ENCODE measurements at places on chromosomes 7 and 10.
A peak's percentile ranks its signal among the peaks of the same experiment; 100 is the strongest.

- H3K27me3 ChIP-seq, result no peaks in the 10 kb centered on the region
- H3K36me3 ChIP-seq, result no peaks in the 10 kb centered on the region
- no peak for DNase-seq
- H3K4me3 ChIP-seq, result no peak overlapping the region
- H3K27ac ChIP-seq, result no peak overlapping the region
- no peaks in the 10 kb centered on the region for H3K4me1 ChIP-seq
These were observed 172.6 kb upstream of the THSD7A start for GRCh38 chr7:12004581-12004980.

GRCh38 chr7:46814516-46815250 lies 767.2 kb downstream of the TNS3 start:
- H3K36me3 ChIP-seq, result no peaks in the 10 kb centered on the region
- no peak overlapping the region for H3K4me3 ChIP-seq
- no peak overlapping the region for H3K27ac ChIP-seq
- H3K27me3 ChIP-seq, result no peaks in the 10 kb centered on the region
- peaks cover 10% of the 10 kb centered on the region for H3K4me1 ChIP-seq

DNA sequence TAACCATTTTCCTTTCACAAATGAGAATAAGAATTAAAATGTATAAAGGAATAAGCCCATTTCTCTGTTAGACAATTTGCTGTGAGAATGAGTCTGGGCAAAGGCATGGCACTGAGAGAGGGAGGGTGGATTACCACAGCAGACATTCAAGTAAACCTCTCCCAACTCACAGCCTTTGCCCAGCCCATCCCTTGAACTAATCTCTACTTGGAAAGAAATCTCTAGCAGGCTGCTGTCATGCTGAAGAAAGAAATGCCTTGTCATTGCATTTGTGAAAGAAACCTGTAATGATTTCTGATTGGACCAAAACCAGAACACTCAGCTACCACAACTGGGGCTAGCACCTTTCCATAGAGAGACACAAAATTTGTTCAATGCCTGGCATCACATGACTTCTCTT lies 39.2 kb downstream of the CH25H start:
- H3K4me1 ChIP-seq, result no peaks in the 10 kb centered on the region
- no peaks in the 10 kb centered on the region for H3K36me3 ChIP-seq
- H3K27me3 ChIP-seq, result no peaks in the 10 kb centered on the region
- H3K4me3 ChIP-seq, result no peak overlapping the region
- no peak for DNase-seq

DNA sequence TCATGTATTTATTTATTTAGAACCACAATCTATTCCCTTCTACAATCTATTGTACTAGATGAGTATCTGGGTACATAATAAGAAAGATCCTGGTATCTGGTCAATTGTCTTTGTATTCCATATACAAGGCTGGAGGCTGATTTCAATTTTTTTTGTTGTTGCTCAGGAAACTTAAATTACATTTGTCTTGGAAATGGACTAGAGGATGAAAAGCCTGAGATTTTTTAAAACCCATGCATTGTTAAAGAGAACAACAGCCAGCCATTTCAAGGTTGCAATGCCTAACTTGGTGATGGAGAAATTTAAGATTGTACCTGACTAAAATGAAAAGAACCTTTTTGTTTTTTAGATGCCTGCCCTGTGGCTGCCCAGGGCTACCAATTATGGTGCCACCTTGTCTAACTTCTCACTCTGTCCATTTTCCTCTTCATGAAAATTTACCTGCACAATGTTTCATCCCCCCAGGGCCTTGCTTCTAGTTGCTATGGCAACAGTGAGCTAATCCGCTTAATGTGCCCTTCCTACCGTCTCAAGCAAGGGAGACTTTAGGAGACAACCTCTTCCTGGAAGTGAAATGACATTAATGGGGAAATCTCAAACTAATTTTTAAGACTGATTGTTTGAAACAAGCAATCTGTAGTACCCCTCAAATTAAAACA lies 203.7 kb upstream of the PHYHIPL start:
- H3K27ac ChIP-seq, result no peak overlapping the region
- H3K4me3 ChIP-seq, result no peak overlapping the region
- no peaks in the 10 kb centered on the region for H3K36me3 ChIP-seq

DNA sequence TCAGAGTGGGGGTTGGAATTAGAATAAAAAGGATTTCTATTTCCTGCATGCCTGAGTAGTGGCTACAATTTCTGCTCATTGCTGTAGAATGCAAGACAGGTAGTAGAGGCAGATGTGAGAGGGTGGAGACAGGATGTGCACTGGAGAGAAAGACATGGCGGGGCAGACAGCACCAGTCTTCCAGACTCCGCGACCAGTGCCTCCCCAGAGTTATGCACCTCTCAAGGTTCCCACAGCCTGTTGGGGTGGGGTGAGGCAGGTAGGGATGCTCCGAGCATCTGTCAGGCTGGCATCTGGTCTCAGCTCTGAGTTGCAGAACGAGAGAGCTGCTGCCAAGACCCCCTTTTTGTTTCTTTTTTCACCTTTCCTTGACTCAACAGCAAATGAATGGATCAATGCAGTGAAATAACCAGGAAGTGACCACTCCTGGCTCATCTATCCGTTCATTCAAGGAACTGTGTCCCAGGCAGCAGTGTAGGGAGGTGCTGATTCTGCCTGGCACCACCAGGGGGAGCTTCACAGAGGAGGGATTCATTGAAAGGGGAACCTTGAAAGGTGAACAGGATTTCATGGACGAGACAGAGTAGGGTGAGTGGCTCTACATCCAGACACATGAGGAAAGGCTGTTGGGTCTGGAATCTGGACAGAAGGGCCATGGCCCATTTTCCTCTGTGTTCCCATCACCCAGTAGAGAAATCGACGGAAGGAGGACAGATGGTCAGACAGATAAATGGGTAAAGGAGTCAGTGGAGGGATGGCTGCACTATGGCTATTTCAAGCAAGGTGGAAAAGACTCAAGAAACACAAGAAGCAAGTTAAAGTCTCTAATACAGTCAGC lies 17.2 kb upstream of the SLC18A3 start:
- peaks cover 40% of the 10 kb centered on the region for H3K27me3 ChIP-seq
- H3K4me3 ChIP-seq, result no peak overlapping the region
- peaks cover 2% of the 10 kb centered on the region for H3K4me1 ChIP-seq
- peak; percentile 55 for DNase-seq
- H3K27ac ChIP-seq, result no peak overlapping the region

- no peak overlapping the region for H3K27ac ChIP-seq
- H3K36me3 ChIP-seq, result no peaks in the 10 kb centered on the region
- H3K27me3 ChIP-seq, result no peaks in the 10 kb centered on the region
- no peak overlapping the region for H3K4me3 ChIP-seq
- no peak for DNase-seq
These were observed 160.1 kb downstream of the COL28A1 start for GRCh38 chr7:7375538-7375937.

GRCh38 chr10:102375250-102375649 lies 20.3 kb upstream of the NFKB2 start:
- no peak for DNase-seq
- H3K4me3 ChIP-seq, result no peak overlapping the region
- peaks cover 86% of the 10 kb centered on the region for H3K36me3 ChIP-seq
- no peaks in the 10 kb centered on the region for H3K27me3 ChIP-seq
- no peaks in the 10 kb centered on the region for H3K4me1 ChIP-seq

DNA sequence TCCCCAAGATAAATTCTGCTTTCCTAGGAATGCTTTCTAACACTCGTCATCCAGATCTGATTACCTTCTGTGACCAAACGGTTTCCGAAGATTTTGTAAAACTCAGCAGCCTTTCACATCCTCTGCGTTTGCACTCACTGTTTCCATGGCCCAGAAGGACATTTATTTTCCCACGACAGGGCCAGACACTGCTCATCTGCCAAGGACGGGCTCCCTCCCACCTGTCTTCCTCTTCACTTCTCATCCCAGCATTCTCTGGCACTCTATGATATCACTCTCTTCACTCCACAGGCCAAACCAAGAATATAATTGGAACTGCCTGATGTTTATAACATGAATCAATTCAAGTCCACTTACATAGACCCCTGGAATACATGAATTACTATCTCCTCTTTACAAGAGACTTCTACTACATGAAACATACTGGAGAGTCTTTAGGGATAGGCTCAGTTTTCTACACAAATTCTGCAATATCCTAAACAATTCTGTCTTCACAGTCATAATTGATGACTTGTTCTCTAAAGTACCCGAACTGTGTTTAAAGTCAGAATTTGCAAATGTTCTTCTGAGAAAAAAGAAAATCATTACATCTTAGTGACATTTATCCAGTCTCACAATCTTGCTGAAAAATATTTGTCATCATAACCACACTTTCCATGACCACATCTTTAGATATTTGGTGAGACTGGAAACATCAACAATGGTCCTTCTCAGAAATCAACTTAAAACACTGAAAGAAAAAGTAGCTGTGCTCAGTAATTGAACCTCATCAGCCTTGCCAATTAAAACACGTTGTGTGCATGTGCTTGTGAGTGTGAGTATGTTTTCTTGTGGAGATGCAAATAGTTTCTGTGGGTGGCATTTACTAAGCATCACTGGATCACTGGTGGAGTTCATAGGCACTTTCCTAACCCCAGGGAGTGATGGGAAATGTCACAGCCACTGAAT lies 79.5 kb upstream of the PRSS58 start:
- DNase-seq, result no peak
- H3K27ac ChIP-seq, result no peak overlapping the region
- peaks cover 3% of the 10 kb centered on the region for H3K4me1 ChIP-seq
- no peak overlapping the region for H3K4me3 ChIP-seq
- peaks cover 30% of the 10 kb centered on the region for H3K27me3 ChIP-seq

- peak overlapping the region; percentile 5 for H3K27ac ChIP-seq
- no peak overlapping the region for H3K4me3 ChIP-seq
These were observed 16.8 kb downstream of the CALU start for GRCh38 chr7:128755819-128756476.

DNA sequence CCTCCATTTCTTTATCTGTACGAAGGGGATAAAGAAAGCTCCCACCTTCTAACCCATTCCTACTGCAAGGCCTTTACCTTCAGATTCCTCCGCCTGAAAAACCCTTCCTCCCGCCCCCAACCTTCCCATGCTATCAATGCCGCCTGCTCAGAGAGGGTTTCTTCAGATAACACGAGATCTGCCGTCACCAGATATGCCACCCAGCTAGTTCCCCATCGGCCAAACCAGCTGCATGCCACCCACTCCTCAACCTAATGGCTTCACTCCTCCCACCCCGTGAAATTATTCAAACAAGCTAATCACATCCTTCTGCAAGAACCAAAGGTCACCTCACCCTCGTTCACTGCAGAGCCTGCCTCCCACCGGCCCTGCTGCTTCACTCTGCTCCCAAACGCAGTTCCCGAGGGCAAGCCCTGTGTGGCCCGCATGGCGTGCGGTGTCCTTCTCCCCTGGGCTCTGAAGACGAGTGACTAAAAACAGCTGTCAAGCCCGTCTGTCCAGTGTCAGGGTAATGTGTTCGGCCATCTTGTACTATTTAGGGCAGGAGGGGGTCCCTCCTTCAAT lies 46.8 kb upstream of the TMEM213 start:
- H3K4me1 ChIP-seq, result peaks cover 23% of the 10 kb centered on the region
- H3K27me3 ChIP-seq, result no peaks in the 10 kb centered on the region
- no peaks in the 10 kb centered on the region for H3K36me3 ChIP-seq
- no peak for DNase-seq
- H3K27ac ChIP-seq, result no peak overlapping the region

GRCh38 chr10:127254276-127254675 lies 57.9 kb upstream of the INSYN2A start:
- no peak overlapping the region for H3K4me3 ChIP-seq
- no peak for DNase-seq
- H3K36me3 ChIP-seq, result peaks cover 14% of the 10 kb centered on the region

- H3K27ac ChIP-seq, result no peak overlapping the region
- no peak for DNase-seq
- no peaks in the 10 kb centered on the region for H3K27me3 ChIP-seq
- no peaks in the 10 kb centered on the region for H3K36me3 ChIP-seq
These were observed 75.6 kb upstream of the NRBF2 start for GRCh38 chr10:63057509-63057908.

- H3K27me3 ChIP-seq, result no peaks in the 10 kb centered on the region
- H3K4me3 ChIP-seq, result peak overlapping the region; percentile 34
- H3K36me3 ChIP-seq, result no peaks in the 10 kb centered on the region
- DNase-seq, result peak; percentile 42
- peaks cover 8% of the 10 kb centered on the region for H3K4me1 ChIP-seq
These were observed 111.0 kb upstream of the KLF14 start for GRCh38 chr7:130844811-130845580.

GRCh38 chr7:104627516-104627915 lies 299.1 kb downstream of the LHFPL3 start:
- H3K27me3 ChIP-seq, result no peaks in the 10 kb centered on the region
- no peak overlapping the region for H3K4me3 ChIP-seq
- no peaks in the 10 kb centered on the region for H3K4me1 ChIP-seq

DNA sequence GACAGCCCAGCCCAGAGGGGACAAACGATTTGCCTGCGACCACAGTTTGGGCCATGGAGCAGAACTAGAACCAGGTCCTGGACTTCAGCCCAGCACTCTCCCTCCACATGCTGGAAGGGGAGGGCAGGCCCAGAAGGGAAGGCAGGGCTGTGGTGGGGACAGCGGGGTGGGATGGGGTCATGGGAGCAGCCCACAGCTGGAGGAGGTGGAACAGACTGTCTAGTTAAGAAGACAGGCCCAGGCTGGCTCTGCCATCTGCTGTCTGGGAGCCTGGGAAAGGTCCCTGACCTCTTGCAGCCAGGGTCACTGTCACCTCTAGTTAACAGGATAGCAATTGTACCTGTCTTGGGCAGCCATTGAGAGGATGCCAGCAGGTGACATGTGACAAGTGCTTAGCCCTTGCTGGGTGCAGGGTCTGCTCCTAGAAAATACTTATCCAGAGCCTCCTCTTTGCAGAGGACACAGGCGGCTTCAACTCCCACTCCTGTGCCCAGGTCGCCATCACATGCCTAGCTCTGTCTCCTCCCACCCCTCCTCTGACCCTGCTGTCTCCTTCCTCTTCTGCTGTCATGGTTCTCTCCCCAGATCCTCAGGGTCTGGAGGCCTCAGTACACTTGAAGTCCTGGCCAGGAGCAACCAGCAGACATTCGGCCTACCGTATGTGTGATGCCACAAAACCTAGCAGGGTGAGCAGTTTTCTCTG lies 37.0 kb upstream of the CHST15 start:
- H3K4me1 ChIP-seq, result peaks cover 2% of the 10 kb centered on the region
- no peaks in the 10 kb centered on the region for H3K36me3 ChIP-seq
- H3K27me3 ChIP-seq, result no peaks in the 10 kb centered on the region

- H3K4me3 ChIP-seq, result no peak overlapping the region
- no peaks in the 10 kb centered on the region for H3K4me1 ChIP-seq
- H3K27me3 ChIP-seq, result no peaks in the 10 kb centered on the region
- H3K27ac ChIP-seq, result no peak overlapping the region
These were observed 25.8 kb downstream of the FBXL13 start for GRCh38 chr7:103048833-103049232.

- H3K4me3 ChIP-seq, result no peak overlapping the region
- H3K36me3 ChIP-seq, result no peaks in the 10 kb centered on the region
- H3K27ac ChIP-seq, result no peak overlapping the region
- H3K27me3 ChIP-seq, result no peaks in the 10 kb centered on the region
- peaks cover 5% of the 10 kb centered on the region for H3K4me1 ChIP-seq
These were observed 401.0 kb upstream of the NRP1 start for GRCh38 chr10:33735464-33735923.

- H3K36me3 ChIP-seq, result no peaks in the 10 kb centered on the region
- no peak for DNase-seq
- peaks cover 1% of the 10 kb centered on the region for H3K4me1 ChIP-seq
- no peak overlapping the region for H3K27ac ChIP-seq
- no peaks in the 10 kb centered on the region for H3K27me3 ChIP-seq
- no peak overlapping the region for H3K4me3 ChIP-seq
These were observed 39.7 kb downstream of the AHCYL2 start for GRCh38 chr7:129264534-129264933.

GRCh38 chr7:94612661-94613060 lies 43.3 kb downstream of the SGCE start:
- H3K4me3 ChIP-seq, result no peak overlapping the region
- H3K27me3 ChIP-seq, result no peaks in the 10 kb centered on the region
- peaks cover 3% of the 10 kb centered on the region for H3K36me3 ChIP-seq
- H3K4me1 ChIP-seq, result no peaks in the 10 kb centered on the region
- DNase-seq, result no peak

- no peak for DNase-seq
- H3K4me1 ChIP-seq, result no peaks in the 10 kb centered on the region
- H3K27me3 ChIP-seq, result no peaks in the 10 kb centered on the region
- H3K4me3 ChIP-seq, result no peak overlapping the region
These were observed 70.4 kb downstream of the DENND11 start for GRCh38 chr7:141631525-141631924.
